ENCODE measurements at places on chromosomes 4 and X. TPM values are rescaled to one million over a fixed set of nuclear protein-coding genes. Genes with fewer than 3 reads are reported as not detected.

The TLR3 gene
- total RNA-seq, result 1.00 TPM

The PARM1 gene
- 63.6 TPM for total RNA-seq

GRCh38 chr4:152309418-152309817, 226.5 kb downstream of the FBXW7 start:
- DNase-seq, result no peak

The EVC2 gene
- total RNA-seq, result 3.0 TPM

The TENM3 gene
- 163 TPM for total RNA-seq

DNA sequence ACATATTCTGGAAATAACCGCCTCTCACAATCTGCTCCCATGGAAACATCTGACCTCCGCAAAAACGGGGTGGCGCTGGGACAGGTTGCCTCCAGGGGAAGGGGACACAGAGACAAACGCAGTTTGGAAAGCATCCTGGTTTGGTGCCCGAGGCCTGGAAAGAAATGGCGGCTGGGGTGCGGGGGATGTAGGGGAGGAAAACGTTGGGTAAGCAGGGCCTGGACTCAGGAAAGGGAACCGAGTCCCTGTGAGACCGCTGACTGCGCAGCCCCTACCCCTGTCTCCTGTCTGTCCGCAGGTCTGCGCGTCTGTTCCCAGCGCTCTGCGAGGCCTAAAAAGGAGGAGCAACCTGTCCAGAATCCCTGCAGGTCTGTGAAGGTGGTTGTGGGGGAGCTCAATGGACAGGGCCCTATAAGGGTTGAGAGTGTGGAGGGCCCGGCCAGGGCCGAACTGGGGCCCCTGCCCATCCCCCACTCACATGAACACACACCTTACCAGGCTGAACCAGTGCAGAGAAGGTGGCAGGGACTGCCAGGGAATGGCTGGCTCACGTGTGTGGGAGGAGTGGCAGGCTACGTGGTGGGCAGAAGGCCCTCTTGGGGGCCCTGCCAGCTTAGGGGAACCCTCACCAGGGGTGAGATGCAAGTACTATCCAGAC, 672 bp downstream of the TCEAL3 start:
- peak; percentile 22 for DNase-seq

GRCh38 chr4:5374592-5374991, 323.3 kb downstream of the STK32B start:
- no peak for DNase-seq

Data from cerebellum (tissue), 4 donors.